AML-193 (cell line): ENCODE measurements at places on chromosomes 5 and 9.
A peak's percentile ranks its signal among the peaks of the same experiment; 100 is the strongest.

- DNase-seq, result no peak
Observed at GRCh38 chr9:117574099-117574498, 130.1 kb upstream of the TLR4 start.

GRCh38 chr9:124616961-124617360 lies 109.8 kb upstream of the NR5A1 start:
- DNase-seq, result no peak

GRCh38 chr5:140565024-140565779 lies 574 bp downstream of the SLC35A4 start:
- DNase-seq, result no peak

DNA sequence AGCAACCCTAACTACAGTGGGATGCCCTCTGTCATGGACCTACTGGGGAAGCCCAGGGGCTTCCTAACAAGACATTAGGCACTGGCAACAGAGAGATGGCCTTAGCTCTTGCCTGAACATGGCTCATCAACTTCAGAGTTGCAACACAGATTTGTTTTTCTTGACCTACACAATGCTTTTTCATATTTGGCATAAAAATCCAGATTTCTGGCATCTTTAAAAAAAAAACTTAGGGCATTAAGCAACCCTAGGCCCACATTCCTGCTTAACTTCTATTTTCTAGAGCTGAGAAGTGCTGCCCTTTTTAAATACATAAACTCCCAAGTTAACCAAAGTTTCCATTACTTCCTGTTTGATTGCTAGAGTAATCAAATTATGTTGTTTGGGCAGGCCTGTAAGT lies 8.0 kb downstream of the GRIA1 start:
- DNase-seq, result no peak

GRCh38 chr5:72407541-72407940 lies 87.4 kb downstream of the PTCD2 start:
- no peak for DNase-seq

DNA sequence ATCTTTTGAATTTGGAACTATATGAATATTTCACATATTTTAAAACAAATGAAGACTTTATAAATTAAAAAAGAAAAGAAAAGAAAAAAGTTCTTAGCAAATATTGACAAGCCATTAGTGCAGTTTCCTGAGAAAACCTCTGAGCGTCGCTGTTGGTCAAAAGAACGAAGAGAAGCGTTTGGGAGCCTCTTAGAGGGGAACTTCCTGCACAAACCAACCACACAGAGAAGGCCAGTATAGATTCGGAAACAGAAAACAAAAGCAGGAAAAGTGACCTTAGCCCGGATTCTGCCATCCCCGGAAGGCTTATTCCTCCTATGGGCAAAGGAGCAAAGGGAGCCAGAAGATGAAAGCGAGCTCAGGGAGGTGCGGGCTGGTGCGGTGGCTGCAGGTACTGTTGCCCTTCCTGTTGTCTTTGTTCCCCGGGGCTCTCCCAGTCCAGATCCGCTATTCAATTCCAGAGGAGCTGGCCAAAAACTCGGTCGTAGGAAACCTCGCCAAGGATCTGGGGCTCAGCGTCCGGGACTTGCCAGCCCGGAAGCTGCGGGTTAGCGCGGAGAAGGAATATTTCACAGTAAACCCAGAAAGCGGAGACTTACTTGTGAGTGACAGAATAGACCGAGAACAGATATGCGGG lies at the start of gene PCDHGB2:
PCDHGB2 (plus strand) TSS at position 205 of the 637 bp plus-strand sequence; CDS start at position 347, 142 bp downstream.
- DNase-seq, result peak; percentile 11

DNA sequence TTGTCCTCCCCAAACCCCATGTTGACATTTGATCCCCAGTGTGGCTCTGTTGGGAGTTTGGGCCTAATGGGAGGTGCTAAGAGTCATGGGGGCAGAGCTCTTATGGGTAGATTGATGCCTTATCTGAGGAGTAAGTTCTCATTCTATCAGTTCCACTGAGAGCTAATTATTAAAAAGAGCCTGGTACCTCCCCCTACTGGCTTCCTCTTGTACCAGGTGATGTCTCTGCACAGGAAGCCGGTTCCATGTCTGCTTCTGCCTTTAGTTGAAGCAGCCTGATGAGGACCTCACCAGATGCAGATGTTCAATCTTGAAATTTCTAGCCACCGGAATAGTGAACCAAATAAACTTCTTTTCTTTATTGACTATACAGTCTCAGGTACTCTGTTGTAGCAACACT lies 10.8 kb downstream of the GABRB2 start:
- peak; percentile 3 for DNase-seq

DNA sequence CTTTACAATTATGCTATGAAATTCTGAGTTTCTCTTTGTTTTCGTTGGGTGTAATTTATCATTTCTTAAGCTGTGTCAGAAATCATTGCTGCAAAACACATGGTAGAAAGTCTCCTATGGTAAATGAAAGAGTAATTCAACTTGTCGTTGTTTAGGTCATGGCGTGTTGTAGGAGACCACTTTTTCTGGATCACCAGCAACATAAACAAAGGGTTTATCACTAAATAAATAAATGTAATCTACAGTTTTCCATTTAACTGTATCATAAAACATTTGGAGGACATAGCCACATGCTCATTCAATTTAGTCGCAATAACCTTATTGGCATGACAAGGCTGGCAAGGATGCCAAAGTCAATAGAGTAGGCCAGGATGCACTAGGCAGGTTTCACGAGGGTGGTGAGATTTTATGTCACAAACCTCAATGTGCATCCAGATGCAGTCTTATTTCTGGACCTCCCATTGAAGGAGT lies 154.4 kb upstream of the ERCC6L2 start:
- DNase-seq, result no peak

DNA sequence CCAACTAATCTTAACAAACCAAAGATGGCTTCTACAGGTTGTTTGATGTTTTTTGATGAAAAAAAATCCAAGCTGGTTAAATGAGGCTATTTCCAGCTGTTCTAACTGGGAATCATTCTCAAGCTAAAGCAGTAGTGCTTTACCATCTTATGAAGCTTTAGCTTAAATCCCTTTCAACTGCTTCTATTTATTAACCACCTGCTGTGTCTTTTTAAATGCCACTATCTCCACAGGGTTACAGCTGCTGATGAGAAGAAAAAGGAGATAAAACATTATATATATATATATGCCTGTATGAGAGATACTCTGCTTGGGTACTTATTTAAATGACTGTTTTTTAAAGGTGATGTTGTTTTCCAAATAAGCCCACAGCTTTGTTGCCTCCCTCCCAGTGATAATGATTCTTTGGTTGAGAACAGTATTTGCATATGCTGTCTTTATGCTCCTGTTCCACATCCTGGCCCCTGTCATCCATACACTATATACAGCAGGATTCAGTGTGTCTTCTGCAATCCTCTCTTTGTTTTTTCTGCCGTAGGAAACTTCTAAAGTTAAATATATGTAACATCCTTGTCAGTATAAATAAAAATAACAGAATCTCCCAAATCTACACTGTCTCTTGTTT lies 164.0 kb downstream of the PAM start:
- no peak for DNase-seq

- DNase-seq, result no peak
Observed at GRCh38 chr5:95565280-95565920, 10.5 kb downstream of the ARSK start.

- no peak for DNase-seq
Observed at GRCh38 chr5:86554638-86555037, 63.1 kb upstream of the COX7C start.
